ENCODE measurements at places on chromosomes 2 and 18.

- no peak for DNase-seq
Observed at GRCh38 chr2:27756544-27757498, 14.7 kb upstream of the MRPL33 start.

- DNase-seq = no peak
Observed at GRCh38 chr2:187875261-187876141, 321.3 kb upstream of the TFPI start.

DNA sequence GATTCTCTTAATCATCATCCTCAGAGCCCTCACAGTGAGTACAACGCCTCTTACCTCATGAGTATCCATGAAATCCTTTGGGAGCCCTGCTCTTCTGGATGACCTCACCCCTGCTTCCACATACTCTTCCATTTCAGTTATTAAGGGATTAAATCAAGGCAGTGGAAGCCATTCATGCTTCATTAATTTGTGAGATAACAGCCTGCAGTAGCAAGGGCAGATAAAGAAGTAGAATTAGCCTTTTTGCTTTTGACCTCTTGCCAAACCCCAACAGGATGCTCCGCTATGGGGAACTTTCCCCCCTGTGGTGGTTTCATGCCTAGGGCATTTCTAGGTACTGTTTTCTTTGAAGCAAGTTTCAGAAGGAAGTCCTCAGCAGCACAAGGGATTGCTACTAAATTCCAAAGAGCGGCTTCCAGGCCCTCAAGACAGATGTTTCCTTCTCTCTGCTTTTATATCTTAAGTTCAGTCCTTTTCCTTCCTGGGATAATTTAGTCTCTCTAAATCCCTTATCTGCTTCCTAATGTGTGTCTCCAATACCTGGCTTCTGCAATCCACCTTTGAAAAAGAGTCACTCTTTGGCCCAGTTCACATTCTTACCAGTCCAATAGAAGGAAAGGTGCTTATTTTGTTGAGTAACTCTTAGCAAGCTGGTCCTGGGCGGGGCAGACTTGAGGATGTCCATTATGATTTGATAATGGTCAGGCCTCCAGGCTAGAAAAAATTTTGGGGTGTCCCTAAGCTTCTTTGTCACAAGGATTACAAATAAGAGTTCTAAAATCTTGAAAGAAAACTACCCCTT is 76.9 kb downstream of the MYO1B start:
- no peak for DNase-seq

DNA sequence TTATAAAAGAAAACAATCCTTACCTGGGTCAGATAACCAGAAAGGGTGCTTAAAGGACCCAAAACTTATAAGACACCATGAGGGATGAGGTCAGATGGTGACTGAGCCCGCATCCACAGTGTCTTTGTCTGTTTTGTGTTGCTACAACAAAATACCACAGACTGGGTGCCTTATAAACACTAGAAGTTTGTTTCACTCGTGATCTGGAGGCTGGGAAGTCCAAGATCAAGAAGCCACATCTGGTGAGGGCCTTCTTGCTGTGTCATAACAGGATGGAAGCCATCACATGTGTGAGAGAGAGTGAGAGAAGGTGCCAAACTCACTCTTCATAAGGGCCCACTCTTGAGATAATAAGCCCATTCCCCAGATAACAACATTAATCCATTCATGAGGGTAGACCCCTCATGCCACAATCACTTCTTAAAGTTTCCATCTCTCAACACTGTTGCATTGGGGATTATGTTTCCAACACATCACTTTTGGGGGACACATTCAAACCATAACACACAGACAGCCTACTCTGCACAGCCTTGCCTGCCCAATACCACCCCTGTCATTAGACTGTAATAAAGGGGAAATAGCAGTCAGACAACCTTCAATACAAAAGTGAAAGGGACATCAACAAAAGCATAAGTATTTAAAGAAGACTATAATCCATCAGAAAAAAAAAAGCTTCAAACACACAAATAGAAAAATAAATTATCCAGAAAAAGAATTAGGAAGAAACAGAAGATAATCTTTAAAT is 249.8 kb downstream of the ANAPC1 start:
- DNase-seq = no peak

All from hepatocyte (in vitro differentiated cells).